ENCODE measurements at places on chromosomes 16 and 17.

DNA sequence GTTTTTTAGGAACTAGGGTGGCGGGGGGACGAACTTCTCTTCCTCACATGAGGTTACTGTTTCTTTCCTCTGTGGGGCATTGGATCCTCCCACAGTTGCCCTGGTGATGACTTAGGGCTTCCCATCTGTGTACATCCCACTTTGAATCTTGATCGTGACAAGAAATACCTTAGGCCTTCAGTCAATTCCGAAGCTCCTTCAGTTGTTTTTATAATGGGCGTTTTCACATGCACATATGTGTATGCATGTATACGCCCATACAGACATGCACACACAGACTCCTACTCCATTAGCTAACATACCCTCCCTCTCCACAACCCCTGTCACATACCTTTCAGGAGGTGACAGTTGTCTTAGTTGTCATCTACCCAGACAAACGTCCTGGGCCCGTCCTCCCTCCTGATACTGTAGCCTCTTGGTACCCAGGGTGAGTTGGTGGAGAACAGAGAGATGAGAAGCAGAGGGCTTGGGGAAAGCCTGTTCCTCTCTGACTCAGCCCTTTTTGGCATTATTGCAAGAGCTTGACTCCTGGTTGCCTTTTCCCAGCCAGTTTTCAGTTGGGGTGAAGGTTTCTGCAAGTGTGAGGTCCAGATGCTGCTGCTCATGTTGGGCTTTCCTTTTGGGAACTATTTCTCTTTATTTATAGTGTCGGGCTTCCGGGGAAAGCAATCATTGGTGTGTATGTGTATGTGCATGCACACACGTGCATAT, 2.2 kb upstream of the AOC2 start:
- DNase-seq, result no peak

GRCh38 chr16:75208242-75208825, 1.4 kb upstream of the CTRB2 start:
- no peak for DNase-seq

DNA sequence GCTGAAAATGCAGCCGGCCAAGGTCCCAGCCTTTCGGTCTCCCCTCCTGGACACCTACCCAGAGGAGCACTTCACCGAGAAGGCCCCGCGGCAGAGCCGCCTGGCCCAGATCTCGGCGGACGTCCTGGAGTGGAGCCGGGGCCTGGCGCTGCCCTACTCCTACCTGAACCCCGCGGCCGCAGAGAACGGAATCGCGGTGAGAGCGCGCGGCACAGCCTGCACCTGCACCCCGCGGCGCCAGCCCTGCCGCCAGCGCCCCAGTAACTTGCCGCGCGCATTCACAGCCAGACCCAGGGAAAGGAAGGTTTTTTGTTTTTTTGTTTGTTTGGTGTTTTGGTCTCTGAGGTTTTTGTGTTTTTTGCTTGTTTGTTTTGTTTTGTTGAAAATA, 15.2 kb downstream of the ALOX12B start:
- DNase-seq, result no peak

DNA sequence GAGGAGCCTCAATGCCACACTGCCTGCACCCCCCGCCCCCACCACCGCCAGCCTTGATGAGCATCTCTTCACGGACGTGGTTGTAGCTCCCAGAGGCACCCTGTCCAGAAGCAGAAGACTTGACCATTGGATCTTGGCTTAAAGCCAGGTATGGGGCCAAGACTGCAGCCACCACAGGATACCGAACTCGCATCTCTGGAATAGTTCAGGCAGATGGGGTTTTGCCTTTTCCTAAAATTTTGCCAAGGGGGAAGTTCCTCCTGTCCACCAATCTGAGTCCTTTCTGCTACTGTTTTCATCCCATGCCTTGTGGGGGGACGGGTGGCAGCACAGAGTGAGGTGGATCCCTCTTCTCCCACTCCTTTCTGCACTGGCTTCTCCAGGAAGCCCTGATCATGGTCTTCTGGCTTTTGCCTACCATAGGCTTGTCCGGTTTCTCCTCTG, 939 bp downstream of the CORO6 start:
- no peak for DNase-seq

DNA sequence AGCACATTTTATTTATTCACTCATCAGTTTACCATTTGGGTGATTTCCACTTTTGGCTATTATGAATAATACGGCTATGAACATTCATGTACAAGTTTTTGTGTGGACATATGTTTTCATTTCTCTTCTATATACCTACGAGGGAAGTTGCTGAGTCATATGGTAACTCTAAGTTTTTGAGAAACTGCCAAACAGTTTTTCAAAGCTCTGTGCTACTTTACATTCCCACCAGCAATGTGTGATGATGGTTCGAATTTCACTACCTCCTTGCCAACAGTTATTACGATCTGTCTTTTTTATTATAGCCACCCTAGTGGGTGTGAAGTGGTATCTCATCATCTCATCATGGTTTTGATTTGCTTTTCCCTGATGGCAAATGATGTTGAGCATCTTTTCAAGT, 63.7 kb upstream of the MRTFB start:
- no peak for DNase-seq

- no peak for DNase-seq
These were observed 47.9 kb upstream of the ARL4D start for GRCh38 chr17:43350888-43351361.

GRCh38 chr16:88807626-88808453, 3.9 kb downstream of the APRT start:
- no peak for DNase-seq

DNA sequence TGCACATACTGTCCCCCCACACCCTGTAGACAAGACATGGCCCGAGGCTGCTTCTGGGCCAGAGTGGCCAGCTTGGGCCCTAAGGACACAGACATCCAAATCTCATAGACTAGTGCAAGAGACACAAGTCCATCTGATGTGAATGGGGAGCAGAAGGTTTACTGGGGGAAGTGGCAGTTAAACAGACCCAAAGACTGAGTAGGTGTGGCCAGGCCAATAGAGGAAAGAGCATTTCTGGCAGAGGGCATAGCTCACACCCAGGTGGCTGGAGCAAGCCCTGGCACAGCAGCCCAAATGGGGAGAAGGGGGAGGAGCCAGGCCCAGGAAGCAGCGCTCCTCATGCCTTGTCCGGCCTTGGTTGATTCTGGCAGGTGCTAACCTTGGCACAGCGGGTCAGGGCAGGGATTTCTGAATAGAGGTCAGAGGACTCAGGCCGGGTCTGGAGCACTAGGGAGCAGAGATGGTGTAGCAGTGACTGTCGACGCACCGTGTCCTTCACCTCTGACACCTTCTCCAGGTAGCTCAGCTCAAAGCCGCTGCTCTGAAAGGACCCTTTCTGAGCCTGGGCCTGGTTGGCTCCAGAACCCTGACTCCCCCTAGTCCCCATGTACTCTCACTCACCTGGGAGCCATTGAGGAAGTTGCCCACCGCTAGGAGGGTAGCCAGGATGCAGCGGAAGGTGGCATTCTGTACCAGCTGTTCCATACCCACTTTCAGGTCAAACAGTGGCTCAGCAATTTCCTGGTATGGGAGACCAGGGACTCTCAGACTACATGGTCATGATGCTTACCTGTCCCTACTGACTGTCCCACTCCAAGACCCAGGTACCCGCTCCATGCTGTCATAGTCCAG, 4.1 kb downstream of the TMEM208 start:
- DNase-seq, result no peak

DNA sequence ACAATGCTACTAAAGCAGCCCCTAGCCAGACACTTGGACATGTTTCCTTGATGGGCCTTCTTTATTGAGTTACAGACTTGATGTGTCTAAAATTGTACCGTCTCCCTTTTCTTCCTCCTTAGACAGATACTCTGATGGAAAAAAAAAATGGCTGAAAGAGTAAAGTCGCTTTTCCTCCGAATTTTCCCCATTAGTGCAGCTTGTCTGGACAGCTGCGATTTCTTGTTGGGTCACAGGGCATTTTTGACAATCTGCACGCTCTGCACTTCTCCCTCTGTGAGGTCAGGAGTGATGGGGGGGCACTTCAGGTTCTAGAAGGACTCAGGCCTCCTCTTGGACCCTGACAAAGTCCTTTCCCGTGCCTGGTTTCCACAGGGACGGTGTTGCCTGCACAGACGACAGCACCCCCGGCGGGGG, 968 bp upstream of the PRKAR1A start:
- no peak for DNase-seq

- no peak for DNase-seq
These were observed 109.4 kb upstream of the GSE1 start for GRCh38 chr16:85503679-85504231.

DNA sequence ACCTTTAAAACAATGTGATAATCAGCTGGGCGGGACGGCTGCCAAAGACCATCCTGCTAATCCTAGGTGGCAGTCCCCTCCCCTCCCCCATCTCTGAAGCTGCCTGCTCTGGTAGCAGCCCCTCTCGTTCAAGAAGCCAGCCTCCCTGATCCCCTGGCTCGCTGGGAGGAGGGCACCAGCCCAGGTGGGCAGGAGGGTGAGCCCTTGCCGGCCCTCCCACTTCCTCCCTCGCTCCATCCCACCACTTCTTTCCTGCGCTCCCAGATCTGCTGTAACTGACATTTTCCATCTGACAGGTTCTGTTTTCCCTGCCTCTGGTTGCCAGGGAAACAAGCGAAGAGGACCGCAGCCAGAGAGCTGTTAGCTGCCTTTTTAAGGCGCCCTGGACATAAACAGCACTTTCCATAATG, 155.7 kb upstream of the TNRC6C start:
- DNase-seq, result no peak

DNA sequence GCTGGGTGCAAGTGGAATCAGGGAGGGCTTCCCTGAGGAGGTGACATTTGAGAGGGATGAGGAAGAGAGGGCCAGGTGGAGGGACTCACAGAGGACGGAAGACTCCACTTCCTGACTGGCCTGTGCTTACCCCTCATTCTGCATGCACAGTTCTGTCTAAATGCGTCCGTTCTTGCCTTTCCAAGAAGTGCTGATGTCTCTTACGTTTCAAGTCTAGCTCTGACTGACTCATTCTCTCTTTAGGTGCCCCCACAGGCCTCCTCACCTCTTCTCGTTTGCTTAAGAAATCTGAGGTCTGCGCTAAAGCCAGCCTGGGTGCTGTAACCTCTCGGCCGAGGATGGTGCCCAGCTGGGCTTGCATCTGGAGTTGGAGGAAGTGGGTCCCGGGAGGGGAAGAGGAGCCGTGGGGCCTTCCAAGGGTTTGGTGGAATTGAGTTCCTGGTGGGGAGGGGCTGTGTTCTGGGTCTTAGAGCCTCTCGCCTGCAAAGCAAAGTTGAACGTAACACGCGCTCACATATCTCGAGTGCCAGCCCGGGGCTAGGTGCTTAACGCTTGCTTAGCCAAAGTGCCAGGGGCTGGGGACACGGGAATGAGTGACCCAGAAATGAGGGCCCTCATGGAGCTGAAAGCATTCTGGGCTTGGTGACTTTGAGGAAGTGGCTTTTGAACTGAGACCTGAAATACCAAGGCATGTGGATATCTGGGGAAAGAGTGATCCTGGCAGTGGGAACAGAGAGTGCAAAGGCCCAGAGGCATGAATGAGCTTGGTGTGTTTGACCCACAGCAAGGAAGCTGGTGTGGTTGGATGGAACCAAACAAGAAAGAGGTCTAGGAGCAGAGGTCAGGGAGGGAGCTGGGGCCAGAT, 4.8 kb downstream of the IL4R start:
- peak; percentile 18 for DNase-seq

Measured in T follicular helper cell (primary cell).